ENCODE measurements at places on chromosomes 16 and 17.

- no peak for DNase-seq
Observed at GRCh38 chr16:80656711-80657150, 115.9 kb downstream of the DYNLRB2 start.

DNA sequence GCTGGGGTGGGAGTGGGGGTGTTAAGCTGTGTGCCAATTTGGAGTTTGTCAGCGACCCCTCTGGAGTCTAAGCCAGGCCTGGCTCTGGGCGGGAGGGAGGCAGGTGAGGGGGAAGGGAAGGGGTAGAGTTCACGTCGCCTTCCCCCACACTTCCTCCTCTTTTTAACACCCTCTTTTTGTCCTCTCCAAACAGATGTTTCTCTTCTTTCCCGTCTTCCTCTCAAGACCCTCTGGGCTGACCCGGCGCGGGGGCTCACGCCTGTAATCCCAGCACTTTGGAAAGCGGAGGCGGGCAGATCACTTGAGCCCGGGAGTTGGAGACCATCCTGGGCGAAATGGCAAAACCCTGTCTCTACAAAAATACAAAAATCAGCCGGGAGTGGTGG lies 3.3 kb downstream of the HOXB1 start:
- no peak for DNase-seq

- no peak for DNase-seq
Observed at GRCh38 chr16:22946433-22946832, 132.5 kb downstream of the HS3ST2 start.

DNA sequence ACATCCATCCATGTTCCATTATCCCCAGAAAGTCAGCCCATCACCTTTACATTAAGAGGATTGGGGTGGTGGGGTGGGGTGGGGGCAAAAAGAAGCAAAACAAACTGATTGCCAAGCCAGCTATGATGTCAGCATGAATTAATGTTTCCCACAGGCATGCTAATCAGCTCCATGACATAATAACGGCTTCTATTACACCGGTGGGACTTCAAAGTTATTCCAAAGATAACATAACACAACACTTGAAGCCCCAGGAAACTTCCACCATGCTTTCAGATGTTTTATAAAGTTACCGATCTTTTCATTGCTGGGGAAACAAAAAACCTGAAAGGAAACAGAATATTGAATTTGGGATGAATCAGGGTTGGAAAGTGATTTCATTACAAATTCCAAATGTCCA lies 155.9 kb upstream of the IRX5 start:
- no peak for DNase-seq

DNA sequence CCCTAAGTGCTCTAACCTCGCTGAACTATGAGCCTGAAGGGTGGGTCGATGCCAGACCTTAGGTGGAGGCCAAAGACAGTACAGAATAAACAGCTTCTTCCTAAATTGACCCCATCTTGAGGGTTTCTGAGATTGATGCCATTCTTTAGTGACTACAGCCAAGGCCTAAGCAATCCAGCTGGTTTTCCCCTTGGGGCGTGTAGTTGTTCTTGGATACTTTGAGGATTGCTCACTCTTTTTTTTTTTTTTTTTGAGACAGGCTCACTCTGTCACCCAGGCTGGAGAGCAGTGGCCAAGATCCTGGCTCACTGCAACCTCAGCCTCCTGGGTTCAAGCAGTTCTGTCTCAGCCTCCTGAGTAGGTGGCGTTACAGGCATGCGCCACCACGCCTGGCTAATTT lies 2.0 kb downstream of the OVCA2 start:
- DNase-seq, result no peak

GRCh38 chr16:46629331-46630219 lies 8.4 kb upstream of the SHCBP1 start:
- DNase-seq, result no peak

- DNase-seq, result no peak
Observed at GRCh38 chr17:7977805-7978204, 24.6 kb upstream of the GUCY2D start.

- no peak for DNase-seq
Observed at GRCh38 chr17:81608605-81609004, 28.3 kb downstream of the NPLOC4 start.

DNA sequence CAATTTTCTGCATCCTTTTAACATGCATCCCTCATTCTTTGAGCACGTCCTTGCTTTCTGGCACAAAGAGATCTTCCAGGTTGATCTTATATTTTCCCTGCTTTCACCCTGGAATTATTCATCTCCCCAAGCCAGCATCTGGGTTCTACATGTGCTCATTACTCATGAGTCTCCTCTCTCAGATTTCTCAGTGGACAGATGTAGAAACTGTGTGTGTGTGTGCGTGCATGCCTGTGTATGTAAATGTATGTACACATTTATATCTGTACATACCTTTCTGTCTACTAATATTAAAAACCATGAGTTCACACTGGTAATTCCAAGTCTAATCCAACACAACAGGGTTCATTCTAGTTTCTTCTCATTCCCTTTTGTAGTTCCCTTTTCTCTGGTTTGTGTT lies 41.9 kb upstream of the NSRP1 start:
- no peak for DNase-seq

DNA sequence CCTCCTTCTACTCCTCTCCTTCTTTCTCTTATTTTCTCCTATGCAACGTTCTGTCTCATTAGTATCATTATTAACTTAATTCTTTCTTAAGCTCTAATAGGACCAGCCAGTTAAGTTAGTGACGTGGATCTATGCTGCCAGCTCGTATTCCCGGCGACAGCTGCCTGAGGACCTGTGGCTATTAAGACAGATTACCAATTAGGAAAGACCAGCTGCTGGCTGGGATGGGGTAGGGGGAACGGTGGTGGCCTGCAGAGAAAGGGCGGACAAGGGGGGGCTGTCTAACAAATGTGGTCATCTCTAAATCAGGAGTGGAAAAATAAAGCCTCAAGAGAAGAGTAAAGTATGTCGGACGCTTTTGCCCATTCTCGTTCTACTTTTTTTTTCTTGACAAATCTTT lies 770 bp upstream of the MYH3 start:
- no peak for DNase-seq

- DNase-seq, result no peak
Observed at GRCh38 chr17:29571486-29571882, 3.0 kb downstream of the TP53I13 start.

- DNase-seq, result no peak
Observed at GRCh38 chr17:50635982-50636803, 1.5 kb downstream of the ABCC3 start.

GRCh38 chr16:67093098-67093726 lies 16.5 kb upstream of the PHAF1 start:
- DNase-seq, result no peak

DNA sequence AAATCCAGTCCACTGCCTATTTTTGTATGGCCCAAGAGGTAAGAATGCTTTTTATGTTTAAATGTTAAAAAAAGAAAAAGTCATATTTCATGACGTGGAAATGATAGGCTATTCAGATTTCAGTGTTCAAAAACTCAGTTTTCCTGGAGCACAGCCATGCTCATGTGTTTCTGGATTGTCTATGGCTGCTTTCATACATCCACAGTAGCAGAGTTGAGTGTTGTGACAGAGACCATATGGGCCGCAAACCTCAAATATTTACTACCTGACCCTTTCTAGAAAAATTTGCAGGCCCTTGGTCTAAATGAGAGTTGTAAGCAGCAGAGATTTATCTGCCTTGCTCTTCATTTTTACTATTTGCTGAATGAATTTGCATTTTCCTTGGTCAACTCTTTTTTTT lies 264.1 kb downstream of the CBLN1 start:
- DNase-seq, result no peak

GRCh38 chr17:44086364-44087311 lies 16.1 kb downstream of the G6PC3 start:
- no peak for DNase-seq

DNA sequence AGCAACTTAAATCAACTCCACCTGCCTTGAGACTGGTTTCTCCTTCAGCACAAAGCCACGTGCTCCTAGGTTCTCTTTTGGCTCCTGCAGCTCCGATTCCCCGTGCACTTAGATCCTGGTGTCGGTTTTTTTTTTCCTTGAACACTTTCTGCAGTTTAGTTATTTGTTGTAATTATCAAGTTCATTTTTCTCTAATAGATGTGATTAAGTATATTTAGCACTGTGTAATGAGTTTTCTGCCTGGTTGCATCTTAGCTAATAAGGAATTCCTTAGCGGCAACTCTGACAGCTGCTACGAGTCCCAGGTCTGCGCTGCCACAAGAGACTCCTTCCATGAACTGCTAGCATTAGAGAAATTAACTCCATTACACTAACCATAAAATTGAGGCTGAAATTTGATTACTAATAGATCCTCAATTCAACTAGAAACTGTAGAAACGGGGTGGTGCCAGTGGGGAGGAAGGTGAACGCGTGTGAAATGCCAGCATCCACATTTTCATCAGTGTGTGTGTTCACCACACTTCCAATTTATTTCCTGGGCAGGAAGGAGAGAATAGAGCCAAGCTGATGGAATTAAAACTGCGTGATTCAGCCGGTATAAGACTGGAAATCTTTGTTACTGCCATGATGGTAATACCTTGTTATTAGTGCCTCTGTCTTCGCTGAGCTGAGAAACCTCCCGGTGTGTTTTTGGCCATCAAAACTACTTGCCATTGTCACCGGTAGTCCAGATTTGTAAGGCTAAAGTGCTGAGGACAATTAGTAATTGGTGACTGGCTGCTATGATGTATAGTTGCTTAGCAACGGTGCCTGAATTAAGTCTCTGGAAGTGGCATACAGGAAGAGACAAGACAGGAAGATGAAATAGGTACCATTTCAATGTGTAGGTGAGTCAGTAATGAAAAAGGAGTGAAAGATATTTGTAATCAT lies 232.4 kb downstream of the IRX3 start:
- DNase-seq, result no peak

GRCh38 chr16:53768167-53768566 lies 64.2 kb downstream of the FTO start:
- no peak for DNase-seq

GRCh38 chr16:14492614-14493013 lies 137.4 kb downstream of the PARN start:
- DNase-seq, result no peak

DNA sequence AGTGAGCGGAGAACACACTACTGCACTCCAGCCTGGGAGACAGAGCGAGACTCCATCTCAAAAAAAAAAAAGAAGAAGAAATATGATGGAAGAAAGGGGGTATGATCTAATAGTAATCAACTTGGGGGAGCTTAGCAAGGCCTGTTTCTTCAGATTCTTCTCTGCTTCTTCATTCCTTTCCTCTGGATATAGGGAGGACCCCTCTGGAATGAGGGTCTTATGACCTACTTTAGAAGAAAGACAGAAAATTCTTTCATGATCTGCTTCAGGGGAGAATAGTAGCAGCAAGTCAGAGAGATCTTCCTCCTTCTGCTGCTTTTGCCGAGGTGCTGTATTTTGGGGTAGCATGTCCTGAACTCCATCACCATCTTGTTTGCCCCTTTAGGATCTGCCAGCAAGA lies 44.9 kb upstream of the ETV4 start:
- no peak for DNase-seq

DNA sequence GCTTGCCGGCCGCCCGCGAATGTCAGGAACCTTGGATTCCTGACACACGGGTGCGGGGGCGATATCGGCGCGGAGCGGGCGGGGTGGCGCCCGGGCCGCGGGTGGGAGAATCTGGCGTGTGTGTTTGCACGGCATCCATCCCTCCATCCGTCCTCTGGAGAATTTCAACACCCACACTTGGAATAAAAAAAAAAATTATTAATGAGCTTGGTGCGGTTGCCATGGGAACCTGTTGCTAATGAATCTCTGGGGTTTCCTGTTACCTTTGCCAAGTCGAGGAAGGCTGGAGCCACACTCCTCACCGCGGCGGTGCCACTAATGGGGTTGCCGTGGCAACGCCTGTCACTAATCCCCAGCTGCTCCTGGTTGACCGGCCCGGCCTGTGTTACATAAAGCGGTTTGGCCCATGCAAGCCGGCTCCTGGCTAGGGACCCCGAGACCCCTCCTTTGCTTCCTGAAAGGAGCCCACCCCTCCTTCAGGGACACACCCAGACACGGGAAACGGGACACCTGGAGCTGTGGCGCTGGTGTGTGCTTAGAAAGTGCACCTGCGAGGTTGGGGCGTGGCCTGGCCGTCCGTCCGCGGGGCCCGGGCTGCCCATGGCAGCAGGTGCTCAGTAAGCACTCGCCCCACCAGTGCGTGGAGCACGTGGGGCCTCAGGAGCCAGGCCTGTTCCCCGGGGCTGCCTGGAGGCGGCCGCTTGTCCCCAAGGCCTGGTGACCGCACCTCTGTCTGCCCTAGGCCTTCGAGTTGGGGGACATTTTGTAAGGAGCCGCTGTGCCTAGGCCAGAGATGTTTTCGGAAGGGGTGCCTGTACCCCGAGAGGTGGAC lies 14.6 kb downstream of the CACNA1H start:
- no peak for DNase-seq

DNA sequence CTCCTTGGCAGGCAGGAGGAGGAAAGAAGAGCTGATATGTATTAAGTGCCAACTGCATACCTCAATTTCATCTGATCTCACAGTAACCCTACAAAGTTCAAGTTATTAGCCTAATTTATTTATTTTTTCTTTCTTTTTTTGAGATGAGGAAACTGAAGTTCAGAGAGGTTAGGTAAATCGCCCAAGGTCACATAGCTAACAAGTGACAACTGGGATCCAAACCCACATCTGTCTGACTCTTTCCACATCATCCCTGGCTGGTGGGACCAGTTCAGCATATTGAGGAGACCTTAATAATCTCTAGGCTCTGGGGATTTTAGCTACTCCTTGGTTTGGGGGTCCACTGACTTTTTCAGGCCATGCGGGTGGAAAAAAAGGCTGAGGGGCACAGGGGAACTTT lies 60.9 kb downstream of the CYB5B start:
- no peak for DNase-seq

DNA sequence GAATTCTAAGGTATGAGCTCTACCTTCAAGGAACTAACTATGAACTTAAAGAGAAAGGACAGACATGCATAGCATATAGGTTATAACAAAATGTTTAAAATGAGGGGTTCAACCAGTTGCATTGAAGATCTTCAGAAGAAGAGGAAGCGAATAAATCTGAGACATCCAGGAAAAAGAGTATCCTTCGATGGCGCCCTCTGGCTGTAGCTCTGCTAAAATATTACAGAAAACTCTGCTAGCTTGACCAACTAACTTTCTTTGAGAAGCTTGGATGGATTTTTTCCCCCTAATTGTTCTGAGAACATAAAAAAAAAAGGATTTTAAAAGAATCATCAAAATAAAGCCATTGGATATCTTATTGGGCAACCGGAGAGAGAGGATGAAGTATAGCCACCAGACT lies 659.9 kb upstream of the SOX9 start:
- no peak for DNase-seq
